ENCODE measurements at places on chromosomes 2 and 18.

DNA sequence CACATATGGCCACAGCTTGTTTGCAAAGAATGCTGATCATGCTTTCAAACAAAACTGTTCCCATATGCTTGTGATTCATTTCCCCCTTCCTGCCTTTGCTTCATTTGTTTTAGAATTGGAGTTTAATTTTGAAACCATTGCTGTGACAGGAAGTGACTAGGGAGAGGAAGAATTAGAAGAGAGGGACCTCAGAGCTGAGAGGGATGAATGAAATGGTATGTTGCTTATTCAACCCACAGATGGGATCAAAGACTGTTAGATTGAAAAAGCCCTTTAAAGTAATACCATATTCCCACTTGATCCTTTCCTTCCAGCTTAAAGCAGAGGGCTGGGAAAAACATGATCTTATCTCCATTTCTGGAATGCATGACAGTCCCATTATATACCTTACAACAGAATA, 106.2 kb upstream of the RNF152 start:
- peak; percentile 76 for DNase-seq

DNA sequence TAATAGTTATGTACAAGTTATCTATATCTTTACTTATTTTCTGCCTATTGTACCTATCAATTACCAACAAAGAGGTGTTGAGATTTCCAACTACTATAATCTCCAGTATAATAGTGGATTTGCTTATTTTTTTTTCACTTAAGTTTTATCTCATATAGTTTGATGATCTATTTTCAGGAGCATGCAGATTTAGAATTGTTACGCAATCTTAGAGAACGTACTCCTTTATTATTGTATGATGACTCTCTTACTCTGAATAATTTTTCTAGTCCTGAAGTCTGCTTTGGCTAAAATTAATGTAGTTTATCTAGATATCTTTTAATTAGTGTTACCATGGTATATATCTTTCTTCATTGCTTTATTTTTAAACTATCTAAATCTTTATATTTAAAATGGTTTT, 205.2 kb downstream of the SCG2 start:
- DNase-seq: no peak

DNA sequence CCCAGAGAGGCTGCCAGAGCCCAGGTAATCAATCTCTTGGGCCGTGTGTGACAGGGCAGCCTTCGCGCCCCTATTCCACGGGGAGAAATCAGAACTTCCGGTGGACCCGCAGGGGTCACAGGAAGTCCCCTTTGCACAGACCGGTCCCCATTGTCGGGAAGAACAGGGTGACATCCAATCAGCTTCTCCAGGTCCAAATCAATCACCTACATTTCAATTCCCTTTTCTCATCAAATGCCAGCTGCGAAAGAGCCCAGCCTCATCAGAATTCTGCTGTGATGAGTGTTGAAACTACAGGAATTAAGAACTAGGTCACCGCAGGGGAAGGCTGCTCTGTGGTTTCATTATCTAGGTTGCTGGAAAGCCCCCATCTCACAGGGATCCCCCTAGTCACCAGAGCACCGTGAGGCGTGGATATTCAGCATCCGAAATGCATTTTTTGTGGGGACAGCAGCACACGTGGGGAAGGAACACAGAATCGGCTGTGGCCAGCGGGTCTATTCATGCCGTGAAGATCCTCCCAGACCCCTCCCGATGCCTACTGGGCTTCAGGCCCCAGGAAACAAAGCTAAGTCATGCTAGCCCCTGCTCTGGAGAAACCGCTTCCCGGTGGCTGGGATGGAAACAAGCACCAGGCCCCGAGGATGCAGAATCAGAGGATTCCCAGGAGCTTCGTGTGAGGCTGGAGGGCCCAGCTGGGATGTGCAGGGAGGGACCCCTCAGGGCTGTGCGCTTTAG, 193.7 kb upstream of the ID2 start:
- DNase-seq: no peak

DNA sequence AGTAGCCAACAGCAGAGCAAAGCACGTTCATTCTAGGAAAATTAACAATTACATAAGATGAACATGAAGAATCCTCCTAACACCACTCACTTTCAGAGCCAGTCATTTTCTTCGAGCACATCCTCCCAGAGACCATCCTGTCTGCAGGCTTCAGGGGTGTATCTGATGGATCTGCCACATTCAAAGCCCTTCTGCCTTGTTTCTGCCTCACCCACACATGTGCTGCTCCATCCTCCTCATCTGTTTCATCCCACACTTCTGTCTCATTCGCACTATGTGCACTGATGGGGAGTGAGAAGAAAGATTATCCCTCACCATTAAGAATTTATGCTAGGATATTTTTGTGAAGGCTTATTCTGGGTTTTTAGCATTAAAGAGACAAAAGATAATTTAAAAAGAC, 287.9 kb upstream of the PKDCC start:
- DNase-seq: no peak

DNA sequence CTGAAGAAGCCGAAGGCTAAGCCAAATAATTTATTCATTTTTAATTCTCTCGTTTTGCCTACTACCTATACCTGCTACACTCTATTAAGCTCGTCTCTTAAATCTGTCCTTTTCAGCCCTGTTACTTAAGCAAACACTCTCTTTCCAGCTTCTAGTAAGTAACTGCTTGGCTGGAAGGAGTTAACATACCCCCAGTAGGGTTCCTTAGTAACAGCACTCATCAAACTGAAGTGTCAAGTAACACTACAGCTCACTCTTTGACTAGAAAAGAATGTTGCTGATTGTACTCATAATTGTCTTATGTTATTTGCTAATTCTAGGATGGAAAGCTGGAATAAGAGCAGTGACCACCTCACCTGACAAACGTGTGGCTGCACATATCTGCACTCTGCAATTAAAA, 120.0 kb upstream of the SCN7A start:
- DNase-seq: no peak

GRCh38 chr2:149033716-149034115, 4.8 kb upstream of the LYPD6B start:
- no peak for DNase-seq

GRCh38 chr2:31089645-31090044, 48.6 kb downstream of the GALNT14 start:
- no peak for DNase-seq

DNA sequence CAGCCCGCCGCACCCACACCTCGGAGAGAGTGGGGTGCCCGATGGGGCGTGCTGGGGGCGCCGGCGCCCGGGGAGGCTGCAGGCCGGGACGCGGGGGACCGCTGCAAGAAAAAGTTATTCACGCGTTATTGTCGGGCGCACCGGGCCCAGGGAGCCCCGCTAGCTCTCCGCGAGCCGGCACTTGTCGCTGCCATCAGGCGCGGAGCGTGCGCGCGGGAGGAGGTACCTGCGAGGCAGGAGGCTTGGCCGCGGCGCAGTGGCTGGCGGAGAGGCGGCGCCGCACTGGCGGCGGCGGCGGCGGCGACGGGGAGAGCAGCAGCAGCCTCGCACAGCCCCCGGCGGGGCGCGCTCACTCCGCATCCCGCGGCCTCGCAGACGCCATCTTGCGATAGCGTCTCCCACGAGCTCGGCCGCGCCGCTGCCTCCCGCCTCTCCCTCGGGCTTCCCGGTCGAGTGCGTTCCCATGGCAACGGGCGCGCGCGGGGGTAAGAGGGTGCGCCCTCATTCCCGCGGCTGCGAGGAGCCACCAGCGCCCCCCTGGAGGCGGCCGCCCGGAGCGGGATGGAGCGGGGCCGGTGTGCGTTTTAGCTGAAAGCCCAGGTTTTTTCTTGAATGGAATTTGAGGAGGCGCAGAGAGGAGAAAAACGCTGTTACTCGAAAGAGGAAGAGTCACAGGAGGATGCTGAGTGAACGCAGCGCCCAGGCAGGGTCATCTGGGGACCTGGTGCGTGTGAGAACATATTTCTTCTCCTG, at the start of gene CHN1:
Gene CHN1 (minus strand): TSS at position 402 of the 753 bp plus-strand sequence. CDS start 469 bp downstream, outside the sequence.
- DNase-seq: peak; percentile 37

DNA sequence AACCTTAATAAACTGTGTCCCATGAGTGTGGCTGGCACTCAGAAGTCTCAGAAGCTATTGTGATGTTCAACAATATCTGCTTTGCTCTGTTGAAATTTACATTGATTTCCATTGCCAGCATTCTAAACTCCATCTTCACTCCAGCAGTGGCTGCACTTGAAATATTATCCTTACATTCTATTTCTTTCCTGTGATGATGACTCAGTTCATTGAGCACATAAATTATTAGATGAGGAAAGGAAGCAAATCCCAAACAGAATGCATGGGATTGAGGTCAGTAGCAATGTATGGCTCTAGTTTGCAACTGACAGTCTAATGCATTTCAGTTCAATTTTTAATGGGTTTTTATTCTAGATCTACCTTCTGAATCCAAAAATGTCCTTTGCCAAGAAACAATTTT, 92.4 kb upstream of the TTN start:
- no peak for DNase-seq

DNA sequence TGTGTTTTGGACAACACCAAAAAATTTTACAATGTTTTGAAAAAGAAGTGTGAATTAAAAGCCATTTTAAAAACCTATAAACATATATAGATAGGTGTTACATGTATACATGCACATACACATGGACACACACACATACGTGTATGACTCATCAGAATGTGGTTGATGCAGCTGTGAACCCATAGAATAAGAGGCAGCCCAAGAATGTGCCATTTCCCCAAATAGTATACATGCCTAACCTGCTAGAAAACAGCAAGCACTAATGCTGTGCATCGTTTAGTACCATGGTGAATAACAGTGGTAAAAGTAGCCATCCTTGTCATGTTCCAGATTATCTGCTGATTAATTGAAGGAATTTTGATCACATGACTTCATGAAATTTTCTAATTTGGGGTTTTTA, 149.0 kb downstream of the DSEL start:
- DNase-seq: no peak

- no peak for DNase-seq
Measured at GRCh38 chr2:161426922-161427663, 11.0 kb downstream of the TBR1 start.

DNA sequence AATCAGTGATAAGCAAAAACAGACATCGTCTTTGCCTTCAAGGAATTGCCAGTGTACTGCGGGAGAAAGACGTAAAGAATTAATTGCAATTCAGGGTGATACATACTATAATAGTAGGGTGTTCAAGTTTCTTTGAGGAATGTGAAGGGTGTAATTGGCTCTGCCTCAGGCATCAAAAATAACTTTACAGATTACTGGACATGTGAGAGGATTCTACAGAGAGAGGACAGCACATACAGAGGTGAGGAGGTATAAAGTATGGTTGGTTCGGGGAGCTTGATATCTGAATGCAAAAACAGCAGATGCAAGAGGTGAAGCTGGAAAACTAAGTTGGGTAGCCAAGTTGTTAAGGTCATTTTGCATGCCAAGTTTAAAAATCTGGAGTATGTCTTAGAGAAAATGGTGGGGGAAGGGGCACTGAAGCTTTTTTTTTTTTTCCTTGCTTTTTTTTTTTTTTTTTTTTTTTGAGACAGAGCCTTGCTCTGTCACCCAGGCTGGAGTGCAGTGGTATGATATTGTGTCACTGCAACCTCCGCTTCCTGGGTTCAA, 227.5 kb upstream of the FOSL2 start:
- no peak for DNase-seq

- DNase-seq: no peak
Measured at GRCh38 chr2:33272001-33272400, 204.4 kb upstream of the RASGRP3 start.

DNA sequence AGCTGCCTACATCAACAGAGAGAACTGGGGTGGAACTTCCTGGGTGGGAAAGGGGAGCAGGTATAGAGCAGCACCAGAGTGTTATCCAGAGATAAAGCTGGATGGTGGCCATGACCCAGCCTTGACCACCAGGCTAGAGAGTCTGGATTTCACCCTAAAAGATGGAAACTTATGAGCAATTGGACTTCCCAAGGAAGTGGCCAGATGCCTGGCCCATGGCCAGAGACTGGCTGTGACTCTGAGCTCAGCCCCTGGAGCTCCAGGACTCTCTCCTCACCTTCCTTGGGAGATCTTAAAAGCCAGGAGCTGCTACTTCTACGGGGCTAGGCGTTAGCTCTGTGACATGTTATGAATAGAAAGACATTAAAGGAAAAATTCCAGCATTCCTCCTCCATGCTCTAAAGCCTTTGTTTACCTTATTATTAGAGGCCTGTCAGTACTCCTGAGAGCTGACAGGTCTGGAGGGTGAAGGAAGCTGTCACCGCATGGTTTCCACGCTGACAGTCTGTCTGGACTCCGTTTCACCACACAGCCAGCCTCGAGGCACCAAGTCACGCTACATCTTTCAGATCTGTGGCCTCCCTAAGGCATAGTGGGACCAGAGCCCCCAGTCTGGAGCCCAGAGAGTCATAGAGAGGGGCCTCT, 260.0 kb upstream of the SIX2 start:
- DNase-seq: no peak

DNA sequence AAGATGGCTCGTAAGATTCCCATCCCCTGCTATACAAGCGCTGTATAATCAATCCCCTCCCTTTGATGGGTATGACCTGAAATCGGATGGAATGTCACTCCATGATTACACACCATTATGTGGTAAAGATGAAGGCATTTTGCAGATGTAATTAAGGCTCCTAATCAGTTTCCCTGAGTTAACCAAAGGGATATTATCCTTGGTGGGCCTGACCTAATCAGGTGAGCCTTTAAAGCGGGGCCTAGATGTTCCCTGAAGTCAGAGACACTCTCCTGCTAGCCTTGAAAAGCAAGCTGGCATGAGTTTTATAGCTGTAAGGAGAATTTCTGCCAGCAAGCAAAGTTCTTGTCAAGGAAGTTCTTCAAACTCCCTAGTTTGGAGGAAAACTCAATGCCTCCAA, 223.8 kb upstream of the FN1 start:
- no peak for DNase-seq

DNA sequence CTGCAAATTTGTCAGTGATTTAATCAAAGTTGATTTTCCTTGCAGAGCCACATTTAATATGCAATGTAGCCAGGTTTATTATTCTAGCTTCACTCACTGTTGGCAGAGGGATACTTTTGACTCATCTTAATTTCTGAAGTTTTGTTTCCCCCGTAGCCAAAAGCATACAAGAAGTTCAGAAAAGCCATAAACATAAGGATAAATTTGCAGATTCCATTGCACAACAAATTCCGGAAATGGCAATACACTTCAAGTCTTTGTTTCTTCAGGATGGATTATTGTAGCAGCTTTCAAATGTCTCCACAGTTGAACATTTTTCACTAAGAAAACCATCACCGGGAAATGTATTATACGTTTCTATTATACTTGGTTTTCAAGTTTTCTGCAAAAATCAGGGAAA, 88.0 kb upstream of the ZCCHC2 start:
- no peak for DNase-seq

DNA sequence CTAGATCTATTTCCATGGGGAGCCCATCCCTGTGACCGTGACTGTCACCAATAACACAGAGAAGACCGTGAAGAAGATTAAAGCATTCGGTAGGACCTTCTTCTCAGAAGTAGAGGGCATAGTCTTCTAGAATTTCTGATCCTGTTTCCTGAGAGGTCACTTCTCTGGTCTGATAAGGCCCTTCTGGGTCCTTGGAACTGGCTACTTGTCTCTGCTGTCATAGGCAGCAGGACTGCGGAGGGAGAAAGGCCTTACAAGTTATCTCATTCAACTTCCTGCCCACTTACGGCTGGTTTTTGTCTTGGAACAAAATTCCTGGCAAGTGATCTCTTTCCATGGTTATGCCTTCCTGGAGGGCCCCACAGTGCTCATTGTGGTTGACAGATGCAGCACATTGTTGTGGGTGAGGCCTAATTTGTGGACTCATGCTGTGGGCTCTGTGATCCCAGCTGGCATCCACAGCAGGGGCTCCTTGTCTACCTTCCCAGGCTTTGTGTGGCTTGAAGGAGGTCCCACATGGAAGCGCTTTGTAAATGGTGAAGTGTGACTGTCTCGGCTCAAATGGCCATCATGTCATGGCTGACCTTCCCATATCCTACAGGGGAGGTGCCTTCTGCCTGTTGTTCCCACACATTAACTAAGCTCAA, 22.0 kb downstream of the SAG start:
- DNase-seq: no peak

All from pulmonary artery endothelial cell (primary cell).